KG1 (cell line): ENCODE measurements at places on chromosomes 2 and 18.
A peak's percentile ranks its signal among the peaks of the same experiment; 100 is the strongest.

GRCh38 chr2:201980389-201980821, 53.2 kb upstream of the FZD7 start:
- no peak for DNase-seq

- DNase-seq, result no peak
Measured at GRCh38 chr2:1295740-1296139, 117.5 kb upstream of the TPO start.

DNA sequence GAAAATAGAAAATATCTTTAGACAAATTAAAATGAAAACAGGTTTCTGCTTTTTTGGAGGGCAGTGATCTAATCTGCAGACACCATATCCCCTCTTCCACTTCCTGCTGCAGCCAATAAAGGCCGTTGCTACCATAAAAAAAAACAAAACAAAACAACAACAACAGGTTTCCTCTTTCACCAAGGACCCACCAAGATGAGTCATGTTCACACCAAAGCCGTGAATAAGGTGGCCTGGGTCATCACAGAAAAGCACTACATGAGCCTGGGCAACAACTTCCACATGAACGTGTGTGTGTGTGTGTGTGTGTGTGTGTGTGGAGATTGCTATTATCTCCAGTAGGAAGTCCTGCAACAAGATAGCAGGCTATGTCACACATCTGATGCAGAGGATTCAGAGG, 24.8 kb upstream of the TFCP2L1 start:
- DNase-seq, result no peak

GRCh38 chr2:122692400-122693083, 937.1 kb downstream of the TSN start:
- DNase-seq, result no peak

GRCh38 chr2:173231465-173231864, 123.2 kb upstream of the CDCA7 start:
- no peak for DNase-seq

DNA sequence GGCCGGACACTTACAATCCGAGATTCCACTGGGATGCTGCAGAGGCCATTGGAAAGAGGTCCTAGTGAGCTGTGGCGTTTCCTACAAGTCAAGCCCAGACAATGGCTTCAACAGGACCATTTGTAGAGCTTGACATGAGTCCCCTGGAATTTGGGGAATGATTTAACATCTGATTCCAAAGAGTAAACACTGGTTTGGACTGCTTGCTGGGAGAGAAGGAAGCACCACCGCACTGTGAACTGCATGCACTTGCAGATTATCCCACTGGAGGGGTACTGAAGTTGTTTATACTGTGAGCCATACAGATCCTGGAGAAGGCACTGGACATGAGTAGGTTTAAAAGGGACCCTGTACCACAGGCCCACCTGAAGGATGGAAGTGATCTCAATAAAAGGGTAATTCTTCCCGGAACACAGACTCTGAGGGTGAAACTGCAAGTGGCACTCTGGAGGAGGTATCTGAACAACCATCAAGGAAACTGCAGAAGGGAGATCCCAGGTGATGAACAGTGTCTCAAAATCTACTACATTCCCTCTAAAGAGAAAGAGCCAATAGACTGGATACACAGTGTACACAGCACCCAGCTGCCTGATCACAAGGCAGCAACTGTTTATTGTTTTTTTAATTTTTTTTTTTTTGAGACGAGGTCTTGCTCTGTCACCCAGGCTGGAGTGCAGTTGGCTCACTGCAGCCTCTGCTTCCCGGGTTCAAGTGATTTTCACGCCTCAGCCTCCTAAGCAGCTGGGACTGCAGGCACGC, 4.3 kb upstream of the RAB6C start:
- no peak for DNase-seq

DNA sequence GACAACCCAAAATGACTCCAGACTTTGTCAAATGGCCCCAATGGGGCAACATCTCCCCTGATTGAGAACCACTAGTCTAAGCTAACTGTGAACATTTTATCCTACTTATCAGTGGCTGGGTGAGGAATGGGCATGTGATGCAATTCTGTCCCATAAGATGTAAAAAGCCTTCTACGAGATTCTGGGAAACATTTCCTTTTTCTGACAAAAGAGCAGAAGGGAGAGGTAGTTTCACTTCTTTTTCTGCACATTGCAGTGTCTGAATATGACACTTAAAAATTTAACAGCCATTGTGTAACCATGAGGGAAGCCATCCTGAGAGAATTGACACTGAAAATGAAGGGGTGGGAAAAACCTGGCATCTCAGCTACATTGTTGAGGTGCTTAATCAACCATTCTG, 17.3 kb upstream of the MARCHF4 start:
- DNase-seq, result no peak

DNA sequence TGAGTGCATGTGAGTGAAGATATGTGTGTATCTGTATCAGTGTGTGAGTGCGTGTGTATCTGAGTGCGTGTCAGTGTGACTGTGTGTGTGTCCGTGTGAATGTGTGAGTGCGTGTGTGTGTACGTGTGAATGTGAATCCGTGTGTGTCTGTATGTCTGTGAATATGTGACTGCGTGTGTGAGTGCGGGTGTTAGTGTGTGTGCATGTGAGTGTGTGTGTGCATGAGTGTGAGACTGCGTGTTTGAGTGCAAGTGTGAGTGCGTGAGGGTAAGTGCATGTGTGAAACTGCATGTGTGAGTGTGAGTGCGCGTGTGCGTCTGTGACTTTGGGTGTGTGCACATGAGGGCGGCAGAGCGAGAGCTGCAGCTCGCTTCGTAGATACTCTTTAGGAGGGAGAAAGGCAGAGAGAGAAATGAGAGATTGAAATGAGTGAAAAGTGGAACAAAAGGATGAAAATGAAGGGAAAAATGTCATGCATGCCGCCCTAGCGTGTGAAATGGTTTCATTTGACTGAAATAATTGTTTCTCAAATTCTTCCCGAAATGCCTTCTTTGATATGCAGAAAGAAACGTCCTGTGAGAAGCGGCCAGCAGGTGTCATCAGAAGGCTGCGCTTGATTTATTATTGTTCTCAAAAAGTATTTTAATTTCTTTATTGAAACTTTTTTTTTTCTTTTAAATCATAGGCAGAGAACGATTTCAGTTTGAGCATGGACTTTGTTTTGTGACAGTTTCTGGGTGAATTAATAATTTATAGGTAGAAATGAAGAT, 25.6 kb downstream of the ZNF407 start:
- no peak for DNase-seq

- DNase-seq, result no peak
Measured at GRCh38 chr18:6069103-6069502, 173.8 kb upstream of the TMEM200C start.

DNA sequence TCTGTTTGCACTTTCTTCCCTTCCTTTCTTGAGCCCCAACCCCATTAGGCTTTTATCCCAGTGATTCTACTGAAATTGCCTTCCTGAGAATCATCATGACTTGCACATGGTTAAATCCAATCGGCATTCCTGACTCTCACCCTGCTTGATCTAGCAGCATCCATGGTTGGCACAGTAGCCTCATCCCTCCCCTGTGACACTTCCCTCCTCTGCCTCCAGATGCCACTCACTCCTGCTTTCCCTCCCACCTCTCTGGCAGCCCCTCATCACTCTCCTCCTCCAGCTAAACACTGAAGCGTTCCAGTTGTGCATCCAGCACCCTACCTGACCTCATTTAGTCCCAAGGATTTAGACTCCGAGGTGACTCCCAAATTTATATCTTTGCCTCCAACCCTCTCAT, 114.7 kb downstream of the GALNT14 start:
- DNase-seq, result no peak

DNA sequence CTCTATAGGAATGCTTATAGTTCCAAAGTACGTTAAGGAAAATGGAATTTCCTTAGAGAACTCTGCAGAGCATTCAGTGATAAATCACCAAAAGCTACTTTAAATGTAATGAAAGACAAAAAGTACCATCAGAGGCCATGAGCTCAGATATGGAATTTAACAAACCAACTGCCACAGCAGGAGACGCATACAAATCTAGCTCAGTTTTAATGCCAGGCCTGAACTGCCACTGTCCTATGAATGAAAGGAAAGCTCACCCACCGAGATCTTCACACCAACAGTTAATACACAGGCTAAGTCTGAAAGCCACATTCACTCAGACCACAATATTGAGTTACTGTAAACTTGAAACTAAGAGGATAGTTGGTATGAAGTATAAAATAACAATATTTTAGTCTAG, 126.8 kb downstream of the ZNF516 start:
- DNase-seq, result no peak

DNA sequence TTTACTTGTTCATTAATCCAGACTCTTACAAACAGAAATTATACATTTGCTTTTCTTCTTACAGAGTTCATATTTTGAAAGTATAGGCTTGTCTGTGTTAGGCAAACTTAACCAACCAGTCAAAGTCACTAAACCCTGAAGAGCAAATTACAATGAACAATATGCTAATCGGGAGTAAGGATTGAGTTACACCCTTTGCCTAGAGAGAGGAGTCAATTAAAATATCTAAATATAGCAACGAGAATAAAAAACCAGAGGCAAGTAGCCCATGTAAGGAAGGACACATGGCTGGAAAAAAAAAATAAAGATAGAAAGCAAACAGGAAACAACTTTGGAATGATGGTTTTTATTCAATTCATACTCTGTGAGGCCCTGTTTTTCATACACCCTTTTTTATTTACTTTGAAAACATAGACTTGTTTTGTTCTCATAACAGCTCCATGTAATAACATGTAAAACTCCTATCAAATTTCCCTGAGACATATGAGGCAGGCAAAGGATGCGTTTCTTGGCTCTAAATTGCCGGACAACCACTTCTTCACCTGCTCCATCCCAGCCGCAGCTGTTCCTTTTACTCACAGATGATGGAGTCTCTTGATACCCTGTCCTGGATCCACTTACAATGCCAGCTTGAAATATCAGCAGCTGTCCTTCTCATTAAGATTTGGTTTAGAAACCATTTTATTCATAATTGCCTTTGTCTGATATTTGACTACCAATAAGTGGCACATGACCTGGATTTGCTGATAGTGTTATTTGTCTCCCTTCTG, 767.7 kb upstream of the GCFC2 start:
- no peak for DNase-seq

DNA sequence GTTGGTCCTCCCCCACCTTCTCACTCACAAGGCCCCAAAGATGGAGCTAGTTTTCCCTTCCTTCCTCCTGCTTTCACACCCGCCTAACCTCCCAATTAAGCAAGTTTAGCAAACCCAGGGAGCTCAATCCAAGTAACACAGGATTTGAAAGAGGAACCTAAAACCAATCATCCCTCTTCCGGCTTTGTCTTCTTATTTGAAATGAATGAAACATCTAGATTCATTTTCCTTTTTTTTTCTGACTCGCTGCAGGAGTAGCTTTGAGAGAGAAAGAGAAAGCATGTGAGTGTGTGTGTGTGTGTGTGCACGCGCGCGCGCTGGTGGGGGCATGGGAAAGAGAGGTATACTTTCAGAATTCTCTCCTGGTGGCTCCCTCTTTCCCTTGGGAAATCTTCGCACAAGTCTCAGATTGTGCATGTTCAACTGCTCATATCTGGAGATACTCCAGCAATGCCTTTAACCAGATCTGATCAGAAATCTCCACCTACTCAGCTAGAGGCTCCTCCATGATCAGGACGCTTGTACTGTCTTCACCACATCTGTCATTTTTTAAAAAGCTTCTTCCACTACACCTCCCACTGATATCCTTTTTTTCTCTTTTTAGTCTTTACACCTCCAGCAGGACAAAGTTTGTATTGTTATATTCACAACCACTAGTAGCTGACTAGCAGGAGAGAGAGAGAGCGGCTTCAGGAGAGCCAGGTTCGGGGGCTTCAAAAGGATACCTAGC, 1.7 kb downstream of the SLC8A1 start:
- no peak for DNase-seq

DNA sequence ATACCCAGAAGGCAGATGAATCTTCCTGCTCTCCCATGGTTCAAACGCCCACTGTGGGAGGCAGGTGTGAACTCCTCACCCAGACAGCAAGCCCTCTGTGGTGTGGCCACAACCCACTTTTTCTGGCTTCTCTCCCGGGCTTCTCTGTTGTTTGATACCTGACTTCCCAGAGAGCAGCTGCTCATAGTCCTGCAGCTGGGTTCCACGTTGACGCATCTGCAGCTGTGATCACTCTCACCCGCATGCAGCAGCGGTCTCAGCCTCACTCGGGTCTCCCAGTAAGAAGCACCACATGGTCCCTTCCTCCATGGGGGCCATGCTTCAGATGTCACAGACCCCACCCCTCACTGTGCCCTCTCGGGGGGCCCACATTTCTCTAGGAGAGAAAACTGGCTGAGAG, 3.5 kb downstream of the ASPRV1 start:
- DNase-seq, result no peak

- peak; percentile 63 for DNase-seq
Measured at GRCh38 chr2:158457826-158458616, 1.3 kb downstream of the PKP4 start.

DNA sequence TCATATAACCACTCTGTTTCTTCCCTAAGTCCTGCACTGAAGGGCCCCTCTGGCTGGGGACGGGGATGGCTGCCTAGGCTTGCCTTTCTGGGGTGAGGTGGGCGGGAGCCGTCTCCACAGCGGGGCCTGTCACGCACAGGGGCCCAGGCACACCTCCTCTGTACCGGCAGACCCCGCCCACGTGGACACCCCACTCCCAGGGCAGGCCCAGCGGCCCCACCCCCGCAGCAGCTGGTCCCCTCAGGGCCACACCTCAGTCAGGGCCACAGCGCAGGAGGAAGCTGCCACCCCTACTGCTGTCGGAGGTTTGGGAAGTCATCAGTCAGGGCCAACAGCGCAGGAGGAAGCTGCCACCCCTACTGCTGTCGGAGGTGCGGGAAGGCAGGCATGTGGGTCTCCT, 257.6 kb upstream of the RAB6C start:
- no peak for DNase-seq

GRCh38 chr2:240584486-240585031, 2.0 kb upstream of the CAPN10 start:
- DNase-seq, result no peak
